Right forelimb (tissue), 1 donor: ENCODE measurements at places on chromosomes 7 and 10.
A peak's percentile ranks its signal among the peaks of the same experiment; 100 is the strongest.

- DNase-seq, result no peak
Observed at GRCh38 chr10:132422903-132423825, 26.2 kb downstream of the PWWP2B start.

DNA sequence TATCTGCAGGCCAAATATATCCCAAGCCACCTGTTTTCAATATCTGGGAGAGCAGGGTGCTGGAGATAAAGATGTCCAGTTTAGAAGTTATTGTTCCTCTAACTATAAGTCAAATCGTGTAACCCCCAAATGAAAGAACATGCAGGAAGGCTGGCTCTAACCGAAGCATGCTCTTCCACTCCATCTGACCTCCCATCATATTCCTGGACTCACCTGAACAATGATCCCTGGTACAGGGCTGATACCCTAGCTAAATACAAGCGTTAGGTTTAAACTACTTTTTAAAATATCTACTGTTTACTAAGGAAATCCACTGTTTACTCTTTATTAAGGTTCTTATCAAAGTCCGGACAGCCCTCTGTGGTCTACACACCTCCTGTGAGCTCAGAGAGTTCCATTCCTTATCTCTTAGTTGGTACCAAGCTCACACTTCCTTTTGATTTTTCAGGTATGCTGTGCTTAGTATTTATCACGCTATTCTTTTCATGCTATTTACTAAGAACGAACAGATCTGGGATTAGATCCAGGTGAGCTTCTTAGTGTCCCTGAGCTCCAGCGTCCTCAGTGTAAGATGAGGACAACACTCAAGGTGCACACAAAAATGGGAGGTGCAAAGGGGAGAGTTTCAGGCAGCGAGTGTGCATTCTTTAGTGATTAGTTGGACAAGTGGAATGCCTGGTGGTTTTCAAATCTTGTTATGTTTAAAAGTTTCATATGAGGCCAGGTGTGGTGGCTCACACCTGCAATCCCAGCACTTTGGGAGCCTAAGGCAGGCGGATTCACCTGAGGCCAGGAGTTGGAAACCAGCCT is 23.6 kb upstream of the COBL start:
- DNase-seq, result no peak

- DNase-seq, result peak; percentile 43
Observed at GRCh38 chr10:5532307-5532605, 7.5 kb downstream of the CALML3 start.

- DNase-seq, result no peak
Observed at GRCh38 chr7:146285418-146285817, 168.8 kb downstream of the CNTNAP2 start.

DNA sequence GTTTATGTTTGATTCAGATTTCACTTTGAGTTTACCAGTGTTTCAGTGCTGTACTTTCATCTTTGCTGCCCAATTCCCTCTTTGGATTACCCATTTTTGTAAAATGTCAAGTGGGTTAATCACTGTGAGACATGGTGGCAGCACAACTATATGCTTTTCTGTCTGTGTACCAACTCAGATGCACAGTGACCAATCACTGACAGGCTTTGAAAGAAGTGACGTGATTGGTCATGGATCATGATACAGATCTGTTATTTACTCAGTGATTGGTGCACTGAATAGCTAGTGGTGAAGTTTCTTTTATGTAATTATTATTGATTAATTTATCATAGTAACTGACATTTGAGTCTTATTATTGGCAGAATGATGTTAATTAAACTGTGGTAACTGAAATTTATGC is 126.9 kb downstream of the SDK1 start:
- DNase-seq, result no peak

- no peak for DNase-seq
Observed at GRCh38 chr7:115634633-115635032, 395.9 kb downstream of the TFEC start.

- no peak for DNase-seq
Observed at GRCh38 chr10:18157881-18158280, 17.7 kb downstream of the CACNB2 start.

- no peak for DNase-seq
Observed at GRCh38 chr10:29699621-29700020, 64.8 kb upstream of the SVIL start.

- peak; percentile 50 for DNase-seq
Observed at GRCh38 chr7:27142580-27143022, 880 bp downstream of the HOXA5 start.

- no peak for DNase-seq
Observed at GRCh38 chr10:105243381-105243780, 602.3 kb downstream of the SORCS3 start.

- DNase-seq, result no peak
Observed at GRCh38 chr7:107035446-107035845, 9.1 kb upstream of the PRKAR2B start.

DNA sequence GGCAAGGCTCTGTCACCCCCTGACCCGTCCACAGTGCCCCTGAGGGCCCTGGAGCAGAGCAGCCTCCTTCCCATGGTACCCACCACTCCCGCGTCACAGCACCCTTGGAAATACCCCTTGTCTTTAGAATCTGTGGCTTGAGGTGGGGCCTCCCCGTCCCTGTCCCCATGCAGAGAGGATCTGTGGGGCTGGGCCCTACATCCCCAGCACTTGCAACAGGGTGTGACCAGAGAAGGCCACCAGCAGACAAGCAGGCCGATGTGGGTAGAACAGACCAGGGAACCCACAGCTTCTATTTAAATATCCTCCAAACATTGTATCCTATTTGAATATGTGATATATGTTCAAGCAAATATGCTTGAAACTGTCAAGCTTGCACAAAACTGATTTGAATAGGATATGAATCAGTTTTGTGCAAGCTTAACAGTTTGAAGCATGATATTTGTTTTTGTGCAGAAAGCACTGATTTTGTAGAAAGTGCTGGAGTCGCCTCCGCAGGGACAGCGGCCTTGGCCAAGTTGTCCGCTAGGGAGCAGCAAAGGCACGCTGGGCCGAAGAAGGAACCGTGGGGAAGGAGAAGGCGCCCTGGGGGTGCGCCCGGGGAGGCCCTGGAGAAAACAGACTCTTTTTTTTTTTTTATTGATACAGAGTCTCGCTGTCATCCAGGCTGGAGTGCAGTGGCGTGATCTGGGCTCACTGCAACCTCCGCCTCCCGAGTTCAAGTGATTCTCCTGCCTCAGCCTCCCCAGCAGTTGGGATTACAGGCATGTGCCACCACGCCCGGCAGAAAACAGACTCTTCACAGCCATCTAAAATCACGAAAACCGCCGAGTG is 2.2 kb downstream of the CFAP46 start:
- peak; percentile 65 for DNase-seq

DNA sequence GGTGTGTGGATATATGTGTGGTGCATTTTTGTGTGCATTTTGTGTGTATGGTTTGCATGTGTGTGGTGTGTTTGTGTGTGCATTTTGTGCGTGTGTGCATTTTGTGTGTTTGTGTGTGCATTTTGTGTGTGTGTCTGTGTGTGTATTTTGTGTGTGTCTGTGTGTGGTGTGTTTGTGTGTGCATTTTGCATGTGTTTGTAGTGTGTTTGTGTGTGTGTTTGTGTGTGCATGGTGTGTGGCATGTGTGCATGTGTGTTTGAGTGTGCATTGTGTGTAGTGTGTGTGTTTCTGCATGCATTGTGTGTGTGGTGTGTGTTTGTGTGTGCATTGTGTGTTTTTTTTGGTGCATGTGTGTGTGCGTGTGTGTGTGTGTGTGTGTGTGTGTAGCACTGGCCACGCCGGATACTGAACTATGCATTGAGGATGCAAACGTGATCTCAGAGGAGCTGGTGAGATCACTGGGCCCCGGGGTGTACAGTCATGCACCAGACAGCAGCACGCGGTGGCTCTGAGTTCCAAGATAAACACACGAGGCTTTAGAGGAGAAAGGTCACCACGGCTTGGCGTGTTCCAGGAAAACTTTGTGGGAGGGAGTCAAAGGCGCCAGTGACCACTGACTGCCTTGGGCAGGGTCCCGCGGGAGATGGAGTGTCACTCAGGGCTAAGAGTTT is 106.6 kb upstream of the SHH start:
- DNase-seq, result no peak

GRCh38 chr10:46294641-46295220 is 7.9 kb downstream of the ANTXRL start:
- peak; percentile 22 for DNase-seq

DNA sequence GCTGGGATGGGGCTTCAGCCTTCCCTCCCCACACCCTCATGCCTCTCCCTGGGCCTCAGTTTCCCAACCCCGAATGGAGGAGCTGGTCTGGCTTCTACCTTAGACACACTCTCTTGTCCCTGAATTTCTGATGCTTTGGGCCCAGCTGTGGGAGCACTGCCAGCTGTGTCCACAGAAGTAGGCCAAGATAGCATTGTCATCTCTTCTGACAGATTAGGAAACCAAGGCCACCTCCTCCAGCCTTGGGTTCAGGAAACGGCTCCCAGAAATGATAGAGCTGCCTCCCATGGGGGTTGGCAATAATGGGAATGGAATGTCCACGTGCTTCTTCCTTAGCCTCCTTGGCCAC is 1.3 kb downstream of the PPIF start:
- no peak for DNase-seq

GRCh38 chr7:150443793-150444540 is 6.5 kb upstream of the GIMAP8 start:
- DNase-seq, result no peak
